Vagina (tissue), 2 donors: ENCODE measurements at places on chromosomes 4 and X. TPM values are rescaled to one million over a fixed set of nuclear protein-coding genes. Genes with fewer than 3 reads are reported as not detected.

- DNase-seq = no peak
Measured at GRCh38 chr4:58507079-58507478, 1396.9 kb upstream of the IGFBP7 start.

Gene HNRNPD
- 91.8 TPM for total RNA-seq

Gene STPG2
- not detected for total RNA-seq

- DNase-seq = no peak
Measured at GRCh38 chr4:128483816-128484215, 196.2 kb upstream of the PGRMC2 start.

DNA sequence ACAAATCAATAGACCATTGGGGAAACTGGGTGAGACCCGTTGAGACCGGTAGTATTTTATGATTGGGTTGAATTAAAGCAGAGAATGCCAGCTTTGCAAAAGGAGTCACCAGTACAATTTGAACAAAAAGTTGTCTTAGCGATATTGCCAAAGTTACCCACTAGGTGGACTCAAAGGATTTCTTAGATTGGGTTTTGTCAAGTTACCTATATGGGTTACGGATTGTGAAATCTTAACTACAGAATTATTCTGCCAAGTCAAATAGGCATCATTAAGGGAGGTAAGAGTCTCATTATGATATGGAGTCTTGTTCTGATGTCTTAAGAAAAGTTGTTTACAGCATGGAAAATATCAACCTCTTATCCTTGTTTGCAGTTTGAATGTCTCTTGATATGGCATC, 15.0 kb upstream of the CT47A1 start:
- DNase-seq = no peak

Gene NAP1L2
- 4.7 TPM for total RNA-seq

DNA sequence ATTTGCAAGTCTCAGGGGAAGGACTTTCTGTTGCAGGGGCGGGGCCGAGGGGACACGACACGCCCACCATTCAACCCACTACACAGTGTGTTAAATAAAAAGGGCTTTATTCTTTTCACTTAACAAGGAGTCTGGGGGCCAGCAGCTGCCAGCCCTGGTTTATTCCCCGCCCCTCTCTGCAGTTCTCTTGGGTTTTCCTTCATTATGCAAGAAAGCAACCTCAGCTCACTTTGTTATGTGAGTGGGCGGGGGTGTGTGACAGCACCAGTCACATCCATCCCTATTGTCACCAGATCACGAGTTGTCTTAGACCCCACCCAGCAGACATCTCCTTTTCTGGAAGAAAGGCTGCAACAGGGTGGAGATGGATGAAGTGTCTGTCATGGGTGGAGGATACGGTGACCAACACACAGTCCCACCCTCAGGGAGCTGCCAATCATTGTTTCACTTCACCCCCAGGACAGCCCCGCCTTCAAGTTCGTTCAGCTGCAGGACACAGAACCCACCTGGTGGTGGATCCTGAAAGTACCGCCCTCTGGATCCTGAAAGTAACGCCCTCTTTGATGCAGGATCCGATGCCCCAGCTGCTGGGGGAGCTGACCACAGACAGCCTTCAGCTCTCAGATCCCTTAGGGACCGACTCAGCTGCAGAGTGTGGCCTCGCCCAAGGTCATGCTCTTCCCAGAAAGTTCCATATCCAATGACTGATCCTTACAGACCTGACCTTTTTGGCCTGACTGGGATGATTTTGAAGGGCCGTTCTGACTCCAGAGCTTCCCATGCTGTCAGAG, 79.6 kb downstream of the SMIM20 start:
- DNase-seq = no peak

Gene ZNF630
- 4.7 TPM for total RNA-seq

DNA sequence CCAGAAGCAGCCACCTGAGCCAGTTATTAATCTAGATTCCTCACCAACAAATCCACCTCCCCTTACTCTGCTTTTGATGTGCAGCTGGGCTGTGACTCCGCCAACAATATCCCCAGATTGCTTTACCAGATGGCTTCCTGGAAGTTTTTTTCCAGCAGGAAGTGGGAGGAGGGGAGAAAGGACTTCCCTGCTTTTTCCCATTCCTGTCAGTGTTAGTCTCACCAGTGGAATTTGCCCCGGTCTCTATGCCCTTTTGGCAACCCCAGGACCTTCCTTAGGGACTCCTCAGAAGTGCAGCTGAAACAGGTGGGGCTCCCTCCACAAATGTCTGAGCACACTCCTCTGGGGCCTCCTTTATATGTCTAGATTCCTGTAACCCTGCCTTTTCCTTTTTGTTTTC, 465.2 kb upstream of the IGFBP7 start:
- DNase-seq = no peak

- no peak for DNase-seq
Measured at GRCh38 chr4:3655485-3655884, 110.7 kb upstream of the ADRA2C start.

DNA sequence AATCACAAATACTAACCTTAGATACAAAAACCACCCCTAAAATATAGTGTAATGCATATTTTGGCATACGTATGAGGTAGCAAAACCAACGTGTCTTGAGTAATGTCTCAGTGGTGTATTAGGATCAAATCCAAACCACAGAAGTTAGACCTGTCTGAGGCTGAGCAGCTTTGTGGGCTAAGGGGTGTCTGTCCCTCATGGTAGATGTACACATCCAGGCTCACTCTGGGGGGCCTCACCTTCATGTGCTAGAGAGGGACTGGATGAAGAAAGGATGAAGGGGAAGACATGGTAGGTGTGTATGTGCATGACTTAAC, 188.0 kb upstream of the TBC1D9 start:
- DNase-seq = no peak

DNA sequence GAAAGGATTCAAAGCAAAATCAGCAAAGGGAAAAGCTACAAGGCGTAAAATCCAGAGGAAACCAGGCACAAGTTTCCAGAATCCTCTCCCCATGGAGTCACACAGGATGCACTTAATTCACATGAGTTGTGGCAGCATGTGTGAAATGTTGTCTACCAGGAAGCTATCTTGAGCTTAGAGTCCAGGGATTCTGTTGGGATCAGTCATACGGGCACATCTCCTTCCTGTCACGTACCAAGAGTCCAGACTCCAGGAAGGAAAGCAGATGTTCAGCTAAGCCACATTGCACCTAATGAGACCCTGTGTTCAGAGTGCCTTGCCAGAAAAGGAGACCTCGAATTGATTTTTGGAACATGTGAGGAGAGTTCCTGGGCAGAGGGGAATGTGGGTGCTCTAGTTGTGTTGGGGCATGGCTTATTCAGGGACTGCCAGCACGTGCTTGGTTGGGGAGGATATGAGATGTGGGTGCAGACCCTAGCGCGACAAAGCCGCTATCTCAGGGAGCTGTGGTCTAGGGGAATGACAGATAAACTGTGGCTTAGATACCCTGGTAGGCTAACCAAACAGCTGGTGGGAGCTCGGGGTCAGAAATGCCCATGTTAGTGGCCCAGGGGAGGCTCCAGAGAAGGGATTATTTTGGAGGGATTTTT, 70.0 kb downstream of the EVC start:
- no peak for DNase-seq

GRCh38 chr4:8287343-8288280, 18.1 kb downstream of the HTRA3 start:
- DNase-seq = no peak

GRCh38 chr4:187666697-187667494, 328.7 kb upstream of the ZFP42 start:
- no peak for DNase-seq

GRCh38 chr4:114180481-114180880, 201.0 kb upstream of the ARSJ start:
- DNase-seq = no peak

- DNase-seq = no peak
Measured at GRCh38 chr4:26858035-26858918, 2.4 kb upstream of the STIM2 start.

Gene SERPINA7
- total RNA-seq = not detected

DNA sequence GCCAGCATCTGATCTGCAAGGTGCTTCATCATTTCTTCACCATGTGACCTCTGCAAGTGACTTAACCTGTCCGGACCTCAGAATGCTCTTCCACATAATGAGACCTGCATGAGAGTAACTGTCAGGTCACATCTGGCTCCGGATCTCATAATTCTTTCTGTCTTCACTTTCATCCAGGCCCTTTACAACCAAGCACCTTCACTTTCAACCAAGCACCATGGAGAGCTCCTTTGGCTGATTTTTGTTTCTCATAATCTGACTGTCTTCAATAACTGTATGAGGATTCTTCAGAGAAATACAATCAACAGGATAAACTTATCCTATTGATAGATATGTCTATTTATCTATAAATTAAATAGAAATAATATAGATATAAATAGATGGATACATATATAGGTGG, 148.1 kb downstream of the VCX3A start:
- no peak for DNase-seq

- no peak for DNase-seq
Measured at GRCh38 chr4:17055788-17056187, 157.3 kb upstream of the LDB2 start.

Gene CDS1
- 8.8 TPM for total RNA-seq
